ENCODE measurements at places on chromosomes 2 and 18. TPM values are rescaled to one million over a fixed set of nuclear protein-coding genes. Genes with fewer than 3 reads are reported as not detected.

DNA sequence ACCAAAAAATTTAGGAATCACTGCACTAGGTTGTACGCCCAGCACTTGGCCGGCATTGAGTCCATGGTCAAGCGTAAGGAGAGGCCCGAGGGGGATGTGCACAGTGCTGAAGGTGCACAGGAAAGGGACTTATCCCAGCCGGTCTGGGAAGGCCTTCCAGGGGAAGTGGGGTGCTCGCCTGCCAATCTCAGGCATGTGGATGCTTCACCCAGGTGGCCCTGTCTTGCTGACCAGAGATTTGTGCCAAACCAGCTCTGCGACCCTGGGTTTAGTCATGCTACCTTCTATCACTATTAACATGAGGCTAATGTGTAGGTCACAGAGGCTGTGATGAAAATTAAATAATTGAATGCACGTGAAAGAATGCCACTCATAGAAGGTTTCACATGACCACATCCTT lies 1.7 kb upstream of the ITM2C start:
- peaks cover 71% of the 10 kb centered on the region for H3K27me3 ChIP-seq
- no peak overlapping the region for H3K27ac ChIP-seq
- DNase-seq, result no peak
- no peaks in the 10 kb centered on the region for H3K36me3 ChIP-seq

GRCh38 chr2:25735835-25736234 lies 62.5 kb upstream of the DTNB start:
- no peaks in the 10 kb centered on the region for H3K27me3 ChIP-seq
- no peak overlapping the region for H3K27ac ChIP-seq
- no peak overlapping the region for H3K4me3 ChIP-seq
- H3K36me3 ChIP-seq, result no peaks in the 10 kb centered on the region

- H3K36me3 ChIP-seq, result no peaks in the 10 kb centered on the region
- H3K27me3 ChIP-seq, result no peaks in the 10 kb centered on the region
- H3K4me3 ChIP-seq, result no peak overlapping the region
- H3K27ac ChIP-seq, result peak overlapping the region; percentile 41
- no peak for DNase-seq
Observed at GRCh38 chr2:134932864-134933526, 14.4 kb downstream of the CCNT2 start.

GRCh38 chr2:515441-516127 lies 161.6 kb downstream of the TMEM18 start:
- H3K36me3 ChIP-seq, result no peaks in the 10 kb centered on the region
- no peak for DNase-seq
- no peaks in the 10 kb centered on the region for H3K27me3 ChIP-seq
- no peak overlapping the region for H3K4me3 ChIP-seq

DNA sequence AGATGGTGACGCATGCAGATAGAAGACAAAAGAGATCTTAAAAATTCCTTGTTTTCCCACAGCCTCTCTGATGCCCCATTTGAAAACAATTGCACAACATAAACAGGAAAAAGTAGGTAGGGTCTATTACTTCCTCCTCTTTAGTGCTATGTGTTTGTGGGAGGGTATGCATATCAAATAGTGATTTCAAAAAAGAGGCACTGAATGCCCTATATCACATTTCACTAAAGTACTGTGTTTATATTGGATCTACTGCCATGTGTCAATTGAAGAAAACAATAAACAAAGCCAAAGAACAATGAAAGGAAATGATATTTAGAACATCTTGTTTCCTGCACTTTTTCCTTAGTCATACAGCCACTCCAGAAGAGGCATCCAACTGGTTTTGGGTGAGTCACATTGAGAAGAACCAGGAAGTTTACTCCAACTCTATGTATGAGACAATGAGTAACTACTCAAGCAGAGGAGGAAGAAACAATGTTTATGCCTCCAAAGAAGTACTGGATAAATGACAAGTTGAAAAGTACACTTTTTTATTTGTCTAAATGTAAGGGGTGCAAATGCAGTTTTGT lies 583.6 kb downstream of the FBXO15 start:
- H3K27ac ChIP-seq, result peak overlapping the region; percentile 45
- DNase-seq, result no peak
- H3K4me1 ChIP-seq, result no peaks in the 10 kb centered on the region
- H3K36me3 ChIP-seq, result no peaks in the 10 kb centered on the region
- H3K27me3 ChIP-seq, result no peaks in the 10 kb centered on the region

DNA sequence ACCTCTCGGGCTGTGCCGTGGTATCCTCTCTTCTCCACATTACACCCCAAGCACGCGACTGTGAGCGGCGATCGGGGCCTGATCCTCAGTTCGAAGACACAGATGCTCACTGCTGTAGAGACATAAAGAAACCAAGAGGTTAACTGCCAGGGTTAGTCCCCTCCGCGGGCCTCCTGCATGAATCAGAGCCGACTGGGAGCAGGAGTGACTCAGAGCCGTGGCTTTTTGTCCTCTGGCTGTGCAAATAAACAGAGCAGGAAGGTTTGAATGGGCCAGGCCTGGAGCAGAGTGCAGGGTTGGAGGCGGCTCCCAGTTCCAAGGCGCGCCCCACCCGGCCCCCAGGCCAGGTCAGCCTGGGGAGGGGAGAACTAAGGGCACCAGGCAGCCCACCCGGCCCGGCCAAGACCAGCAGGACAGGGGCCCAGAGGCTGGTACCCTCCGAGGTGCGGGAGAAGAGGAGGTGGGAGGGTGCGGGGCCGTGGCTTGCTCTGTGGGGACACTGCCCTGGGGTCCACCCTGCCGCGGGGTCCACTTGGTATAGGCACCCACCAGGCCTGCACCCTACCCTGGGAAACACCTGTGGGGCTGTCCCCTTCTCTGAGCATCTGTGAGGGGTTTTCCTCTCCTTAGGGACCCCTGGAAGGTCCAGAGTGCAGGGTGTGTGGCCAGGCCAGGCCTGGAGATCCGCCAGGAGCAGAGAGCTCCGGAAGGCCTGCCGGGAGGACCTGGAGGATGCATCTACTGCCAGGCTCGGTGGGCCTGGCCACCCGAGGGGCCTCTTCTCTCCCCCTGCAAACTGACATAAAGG lies 16.5 kb downstream of the TWIST2 start:
- no peaks in the 10 kb centered on the region for H3K36me3 ChIP-seq
- H3K27ac ChIP-seq, result peak overlapping the region; percentile 76
- DNase-seq, result peak; percentile 89
- no peak overlapping the region for H3K4me3 ChIP-seq
- peaks cover 20% of the 10 kb centered on the region for H3K4me1 ChIP-seq

DNA sequence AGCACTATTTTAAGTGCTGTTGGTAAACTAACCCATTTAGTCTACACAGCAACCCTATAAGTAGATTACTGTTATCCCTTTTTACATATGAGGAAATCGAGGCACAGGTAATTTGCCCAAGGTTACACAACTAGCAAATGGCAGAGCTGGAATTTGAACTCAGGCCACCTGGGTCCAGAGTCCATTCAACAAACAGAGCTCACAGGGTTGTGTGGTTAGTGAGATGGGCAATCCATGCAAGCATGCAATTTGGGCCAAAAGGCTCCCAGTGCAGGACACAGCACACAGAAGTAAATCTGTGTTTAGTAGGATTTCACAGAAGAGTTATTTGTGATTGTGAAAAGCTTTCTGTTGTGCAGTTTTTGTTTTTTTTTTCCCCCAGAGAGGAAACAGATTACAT lies 187.8 kb upstream of the MSH6 start:
- no peak for DNase-seq
- no peaks in the 10 kb centered on the region for H3K27me3 ChIP-seq
- H3K4me3 ChIP-seq, result no peak overlapping the region
- no peak overlapping the region for H3K27ac ChIP-seq
- H3K36me3 ChIP-seq, result no peaks in the 10 kb centered on the region

- DNase-seq, result no peak
- no peaks in the 10 kb centered on the region for H3K27me3 ChIP-seq
- H3K4me1 ChIP-seq, result no peaks in the 10 kb centered on the region
- no peak overlapping the region for H3K27ac ChIP-seq
- H3K36me3 ChIP-seq, result no peaks in the 10 kb centered on the region
Observed at GRCh38 chr2:1082456-1083205, 132.0 kb downstream of the SNTG2 start.

GRCh38 chr18:63088262-63088661 lies 231.3 kb downstream of the BCL2 start:
- H3K4me1 ChIP-seq, result no peaks in the 10 kb centered on the region
- H3K27me3 ChIP-seq, result no peaks in the 10 kb centered on the region
- no peak for DNase-seq
- no peak overlapping the region for H3K27ac ChIP-seq
- H3K4me3 ChIP-seq, result no peak overlapping the region

- no peaks in the 10 kb centered on the region for H3K27me3 ChIP-seq
- H3K36me3 ChIP-seq, result no peaks in the 10 kb centered on the region
- peaks cover 17% of the 10 kb centered on the region for H3K4me1 ChIP-seq
- DNase-seq, result no peak
- H3K27ac ChIP-seq, result no peak overlapping the region
Observed at GRCh38 chr18:10374636-10375293, 79.7 kb upstream of the APCDD1 start.

ERBB4 gene
- total RNA-seq, result 16.0 TPM

- DNase-seq, result no peak
- H3K4me3 ChIP-seq, result no peak overlapping the region
- H3K27ac ChIP-seq, result no peak overlapping the region
Observed at GRCh38 chr18:22469061-22469734, 51.5 kb upstream of the CTAGE1 start.

CABLES1 gene
- total RNA-seq, result 35.4 TPM

ELOA2 gene
- total RNA-seq, result not detected

- H3K36me3 ChIP-seq, result no peaks in the 10 kb centered on the region
- no peaks in the 10 kb centered on the region for H3K27me3 ChIP-seq
- H3K27ac ChIP-seq, result no peak overlapping the region
- H3K4me3 ChIP-seq, result no peak overlapping the region
- H3K4me1 ChIP-seq, result no peaks in the 10 kb centered on the region
Observed at GRCh38 chr2:193883820-193884219, 1689.1 kb upstream of the TMEFF2 start.
